ENCODE measurements at places on chromosomes 6 and 20.

GRCh38 chr6:3966426-3966825, 112.5 kb downstream of the FAM217A start:
- DNase-seq, result no peak

GRCh38 chr6:37260040-37260439, 2.1 kb upstream of the TMEM217 start:
- DNase-seq, result no peak

DNA sequence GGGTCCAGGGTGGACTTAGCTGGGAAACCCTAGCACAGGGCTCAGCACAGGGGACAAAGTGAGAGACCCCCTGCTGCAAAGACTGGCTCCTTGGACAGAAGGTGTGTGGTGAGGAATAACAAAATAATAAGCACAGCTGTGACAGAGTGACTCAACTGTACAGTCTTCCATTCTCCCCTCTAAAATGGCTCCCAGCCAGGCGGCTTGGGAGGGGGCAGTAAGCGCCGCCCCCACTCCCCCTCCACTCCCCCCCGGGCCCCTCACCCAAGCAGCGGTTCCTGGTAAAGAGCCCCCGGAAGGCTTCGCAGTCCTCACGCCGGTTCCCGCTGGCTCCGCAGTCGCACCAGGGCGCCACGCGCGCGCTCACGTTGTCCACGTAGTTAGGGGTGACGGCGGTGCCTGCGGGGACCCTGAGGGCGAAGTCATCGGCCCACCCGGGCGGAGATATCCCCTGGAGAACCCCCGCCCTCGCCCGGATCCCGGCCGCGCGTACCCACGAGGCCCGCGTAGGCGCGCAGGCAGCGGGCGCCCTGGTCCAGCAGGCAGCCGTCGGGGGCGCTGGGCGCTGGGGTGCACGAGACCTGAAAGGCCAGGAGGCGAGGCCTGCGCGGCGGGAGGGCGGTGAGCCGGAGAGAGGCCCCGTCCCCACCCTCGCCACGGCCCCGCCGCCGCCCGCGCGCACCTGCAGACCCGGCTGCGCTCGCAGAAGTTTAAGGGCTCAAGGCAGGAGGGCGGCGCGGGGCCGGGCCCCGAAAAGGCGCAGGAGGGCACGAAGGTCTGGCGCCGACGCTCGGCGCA, 2.7 kb downstream of the GFRA4 start:
- DNase-seq, result no peak

GRCh38 chr6:14804785-14805210, 441.1 kb upstream of the JARID2 start:
- no peak for DNase-seq

DNA sequence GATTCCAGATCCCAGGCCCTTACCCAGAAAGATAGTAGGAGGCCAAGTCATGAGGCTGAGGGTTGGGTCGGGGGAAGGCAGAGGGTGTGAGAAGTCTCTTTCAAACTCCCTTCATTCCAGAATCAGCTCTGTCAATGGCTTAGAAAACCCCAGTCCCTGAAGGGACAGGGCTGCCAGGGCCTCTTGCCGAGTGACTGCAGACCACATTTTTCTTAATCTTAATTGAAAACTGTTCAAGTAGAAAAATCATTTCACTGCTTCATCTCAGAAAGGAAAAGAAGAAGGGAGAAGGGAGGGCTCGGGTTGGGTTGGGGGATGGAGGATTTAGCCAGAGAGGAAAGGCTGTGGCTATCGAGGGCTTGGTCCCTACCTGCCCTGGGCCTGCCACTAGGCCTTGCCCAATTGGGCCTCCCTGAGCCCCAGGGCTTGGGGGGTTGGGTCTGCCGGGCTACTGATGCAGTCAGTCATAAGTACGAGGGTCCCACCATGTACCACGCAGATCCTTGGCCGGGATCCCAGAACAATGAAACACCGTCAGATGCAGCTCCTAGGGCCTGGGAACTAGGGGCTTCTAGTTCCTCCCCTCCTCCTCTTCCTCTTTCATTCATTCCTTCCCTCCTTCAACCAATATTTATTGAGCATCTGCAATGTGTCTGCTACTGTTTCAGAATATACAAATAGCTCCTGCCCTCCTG, 44.0 kb upstream of the CTNNBL1 start:
- DNase-seq, result no peak

DNA sequence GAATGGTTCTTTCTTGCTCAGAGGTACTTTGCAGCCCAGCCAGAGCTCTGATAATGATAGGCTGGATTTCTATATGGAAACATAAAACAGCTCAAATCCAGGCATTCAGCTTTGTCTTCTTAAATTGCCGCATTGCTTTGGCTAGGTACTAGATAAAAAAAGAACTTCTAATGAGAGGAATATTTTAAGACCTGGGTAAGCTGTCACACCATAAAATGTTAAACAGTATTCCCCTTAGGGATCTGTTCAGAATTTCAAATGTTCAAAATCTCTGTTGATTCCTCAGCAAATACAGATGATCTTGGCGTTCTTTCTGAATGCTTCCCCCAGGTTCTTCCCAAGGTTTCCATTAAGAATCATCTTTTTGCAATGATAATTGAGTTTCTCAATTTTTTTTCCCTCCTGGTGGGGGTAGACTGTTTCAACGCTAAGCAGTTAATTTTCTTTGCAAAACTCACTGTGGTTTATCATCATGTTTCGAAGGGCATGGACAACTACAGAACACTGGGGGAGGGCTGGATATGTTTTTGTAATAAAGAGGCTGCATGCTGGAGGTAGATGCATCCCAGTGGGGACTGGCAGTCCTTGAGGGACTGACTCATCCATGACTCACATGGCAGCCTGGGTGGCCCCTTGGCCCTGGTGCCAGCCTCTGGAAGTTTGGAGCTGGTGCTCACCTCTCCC, 31.0 kb downstream of the TIAM2 start:
- DNase-seq, result no peak

Data from esophagus muscularis mucosa (tissue), 4 donors.